ENCODE measurements at places on chromosomes 12 and 14.

DNA sequence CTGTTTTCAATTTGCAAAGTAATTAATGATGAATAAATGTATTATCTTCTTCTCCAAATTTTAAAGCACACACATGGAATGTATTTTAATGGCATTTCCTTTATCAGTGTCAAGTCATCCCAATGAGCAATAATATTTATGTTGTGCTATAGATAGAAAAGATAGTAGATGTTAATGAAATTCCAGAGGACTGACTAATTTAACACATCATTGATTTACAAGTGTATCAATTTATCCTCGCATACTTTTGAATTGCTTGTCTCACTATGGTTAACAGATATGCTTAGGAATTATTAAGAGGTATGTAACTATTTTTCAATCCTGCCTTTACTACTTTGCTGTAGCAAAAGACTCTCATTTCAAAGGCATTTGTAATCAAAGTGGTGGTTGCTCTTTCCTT, 842.9 kb downstream of the SLC6A15 start:
- peak; percentile 91 for DNase-seq

DNA sequence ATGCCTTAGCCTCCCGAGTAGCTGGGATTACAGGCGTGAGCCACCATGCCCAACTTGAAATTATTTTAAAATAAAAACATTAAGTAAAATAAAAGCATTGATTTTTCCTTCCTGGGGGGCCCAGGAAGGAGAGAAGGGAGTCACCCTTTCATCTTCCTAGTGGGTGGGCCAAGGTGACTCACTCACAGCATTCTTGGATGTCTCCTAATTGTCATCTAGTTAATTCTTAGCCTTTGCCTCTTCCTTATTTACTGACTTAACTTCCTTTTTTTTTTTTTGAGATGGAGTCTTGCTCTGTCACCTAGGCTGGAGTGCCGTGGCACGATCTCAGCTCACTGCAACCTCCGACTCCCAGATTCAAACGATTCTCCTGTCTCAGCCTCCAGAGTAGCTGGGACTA, 29.2 kb downstream of the TMEM120B start:
- DNase-seq: no peak

GRCh38 chr12:122031342-122032216, 9.9 kb downstream of the BCL7A start:
- no peak for DNase-seq

- no peak for DNase-seq
Measured at GRCh38 chr12:12663644-12664294, 32.2 kb downstream of the GPR19 start.

DNA sequence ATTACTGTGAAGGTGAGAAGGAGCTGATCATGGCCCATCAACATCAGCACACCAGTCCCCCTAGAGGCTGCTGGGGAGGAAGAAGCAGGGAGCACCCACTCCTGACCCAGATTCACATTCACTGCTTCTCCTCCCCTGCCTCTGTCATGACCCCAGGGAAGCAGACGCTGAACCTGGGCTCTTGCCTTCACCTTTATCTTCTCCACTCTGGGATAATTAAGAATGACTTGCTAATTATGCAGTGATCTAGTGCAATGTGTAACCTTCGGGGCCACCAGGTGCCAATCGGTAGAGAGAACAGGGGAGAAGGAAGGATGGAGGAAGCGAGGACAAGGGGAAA, 44.4 kb upstream of the IQSEC3 start:
- DNase-seq: no peak
